ENCODE measurements at places on chromosomes 11 and 22.

DNA sequence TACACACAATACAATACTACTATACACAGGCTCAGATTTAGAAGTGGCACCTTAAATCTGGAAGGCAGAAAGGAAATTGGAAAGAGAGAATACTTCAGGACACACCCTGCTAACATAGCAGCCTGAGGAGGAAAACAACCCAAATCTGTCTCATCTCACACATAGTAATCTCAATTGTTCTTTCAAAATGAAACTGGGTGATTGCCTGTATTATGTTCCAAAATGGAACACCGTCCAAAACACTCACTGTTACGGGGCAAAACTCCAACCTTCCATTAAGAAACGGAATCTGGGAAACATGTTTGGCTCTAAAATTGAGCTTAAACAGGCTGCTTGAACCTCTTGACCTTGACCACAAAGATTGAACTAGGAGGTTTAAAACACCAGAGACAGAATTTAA is 572.6 kb downstream of the OPCML start:
- no peak for DNase-seq

DNA sequence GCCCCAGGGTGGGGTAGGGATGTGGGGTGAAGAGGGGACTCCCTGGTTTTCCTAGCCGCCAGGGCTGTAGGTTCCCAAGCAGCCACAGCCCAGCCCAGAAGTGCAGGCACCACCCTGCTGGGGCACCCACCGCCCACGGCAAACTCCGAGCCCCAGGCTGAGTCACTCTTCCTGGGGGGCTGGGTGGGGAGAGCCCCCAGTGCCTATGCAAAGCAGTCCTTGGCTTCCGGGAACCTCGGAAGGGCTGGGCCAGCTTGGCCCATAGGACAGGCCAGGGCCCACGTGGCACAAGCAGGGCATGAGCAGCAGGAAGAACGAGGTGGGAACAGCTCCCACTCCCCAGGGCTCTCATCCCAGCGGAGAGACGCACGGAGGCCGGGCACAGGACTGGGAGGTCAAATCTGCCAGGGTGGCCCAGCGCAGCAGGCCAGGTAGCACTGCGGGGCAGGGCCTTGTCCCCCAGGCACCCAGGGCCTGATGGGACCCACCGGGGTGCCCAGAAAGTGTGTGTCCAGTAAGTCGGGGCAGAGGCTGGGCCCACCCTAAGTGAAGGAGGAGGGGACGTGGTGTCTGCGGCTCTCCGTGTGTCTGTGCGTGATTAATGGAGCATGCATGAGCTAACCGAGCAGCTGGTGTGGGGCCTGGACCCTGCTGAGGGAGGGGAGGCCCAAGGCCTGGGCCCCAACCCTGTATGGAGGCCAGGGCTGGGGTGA is 4.6 kb upstream of the IL17REL start:
- no peak for DNase-seq

GRCh38 chr11:35289821-35290220 is 129.5 kb downstream of the SLC1A2 start:
- peak; percentile 76 for DNase-seq

DNA sequence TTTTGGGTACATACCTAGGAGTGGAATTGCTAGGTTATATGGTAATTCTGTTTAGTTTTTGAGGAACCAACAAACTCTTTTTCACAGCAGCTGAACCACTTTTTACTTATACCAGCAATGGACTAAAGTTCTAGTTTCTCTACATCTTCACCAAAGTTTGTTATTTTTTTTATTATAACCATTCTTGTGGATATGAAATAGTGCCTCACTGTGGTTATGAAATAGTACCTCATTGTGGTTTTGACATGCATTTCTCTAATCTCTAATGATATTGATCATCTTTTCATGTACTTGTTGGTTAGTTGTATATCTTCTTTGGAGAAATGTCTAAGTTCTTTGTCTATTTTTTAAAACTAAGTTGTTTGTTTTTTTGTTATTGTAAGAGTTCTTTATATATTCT is 27.2 kb downstream of the STIM1 start:
- no peak for DNase-seq

DNA sequence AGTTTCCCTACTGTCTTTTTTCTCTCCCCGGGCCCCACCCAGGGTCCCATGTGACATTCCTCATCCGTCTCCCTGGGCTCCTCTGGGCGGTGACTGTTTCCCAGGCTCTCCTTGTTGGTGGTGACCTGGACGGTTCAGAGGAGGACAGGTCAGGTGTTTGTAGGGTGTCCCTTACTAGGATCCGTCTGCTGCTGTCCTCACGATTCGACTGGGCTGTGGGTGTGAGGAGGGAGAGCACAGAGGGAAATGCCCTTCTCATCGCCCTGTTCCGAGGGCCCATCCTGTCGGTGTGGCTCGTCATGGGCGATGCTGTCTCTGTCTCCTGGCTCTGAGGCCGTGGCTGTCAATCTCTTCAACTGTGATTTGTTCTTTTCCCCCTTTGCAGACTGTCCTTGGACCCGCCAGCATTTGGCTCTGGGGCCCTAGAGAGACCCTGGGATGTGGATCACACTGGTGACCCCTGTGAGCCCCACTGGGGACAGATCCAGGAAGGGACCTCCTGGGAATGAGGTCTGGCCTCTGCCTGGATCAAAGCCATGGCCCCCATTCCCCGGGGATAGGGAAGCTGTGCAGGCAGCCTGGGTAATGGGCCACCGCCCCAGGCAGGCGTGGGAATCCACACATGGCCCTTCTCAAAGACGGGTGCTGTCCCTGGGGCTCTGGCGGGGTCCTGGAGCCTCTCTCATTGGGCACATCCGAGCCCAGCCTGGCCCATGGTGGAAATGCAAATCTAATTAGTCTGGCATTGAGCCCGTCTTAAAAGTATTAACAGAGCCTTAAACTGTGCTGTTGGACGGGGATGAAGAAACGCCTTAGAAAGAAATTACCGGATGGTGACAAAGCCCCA is 46.8 kb upstream of the KCNQ1OT1 start:
- no peak for DNase-seq

GRCh38 chr22:37708580-37709444 is 12.0 kb downstream of the TRIOBP start:
- no peak for DNase-seq

GRCh38 chr11:104663190-104664140 is 234.8 kb downstream of the CASP12 start:
- DNase-seq = no peak

DNA sequence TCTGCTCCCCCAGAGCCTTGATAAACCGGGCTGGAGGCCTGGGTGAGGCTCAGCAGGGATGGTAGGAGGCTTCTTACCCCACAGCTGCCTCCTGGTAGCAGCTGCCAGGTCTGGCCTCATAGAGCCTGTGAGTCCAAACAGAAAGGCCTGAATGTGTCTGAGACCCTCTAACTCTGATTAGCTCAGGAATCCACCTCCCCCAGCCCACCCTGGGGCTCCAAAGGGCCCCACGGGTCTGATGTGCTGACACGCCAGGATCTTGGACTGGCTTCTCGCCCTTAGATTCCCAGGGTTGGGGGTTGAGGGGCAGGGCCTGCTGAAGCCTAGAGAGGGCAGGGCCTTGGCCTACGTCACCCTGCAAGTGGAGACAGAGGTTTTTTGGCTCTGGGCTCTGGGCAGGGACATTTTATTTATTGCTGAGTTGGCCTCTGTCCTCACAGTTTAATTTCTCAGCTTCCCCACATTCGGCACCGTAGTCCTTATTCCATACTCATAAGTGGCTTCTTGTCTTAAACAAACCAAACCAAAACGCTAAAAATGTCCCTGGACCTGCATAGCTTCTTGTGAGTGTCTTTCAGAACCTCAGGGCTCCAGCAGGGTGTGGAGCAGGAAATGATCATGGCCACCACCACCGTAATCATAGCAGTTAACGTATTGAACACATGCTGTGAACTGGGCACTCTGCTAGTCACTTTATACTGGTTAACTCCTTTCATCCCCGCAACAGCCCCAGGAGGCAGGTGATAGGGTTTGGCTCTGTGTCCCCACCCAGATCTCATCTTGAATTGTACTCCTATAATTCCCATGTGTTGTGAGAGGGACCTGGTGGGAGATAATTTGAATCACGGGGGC is 25.1 kb downstream of the KIAA1671 start:
- DNase-seq = no peak

- no peak for DNase-seq
These were observed 86.5 kb upstream of the PPARA start for GRCh38 chr22:46063846-46064227.

DNA sequence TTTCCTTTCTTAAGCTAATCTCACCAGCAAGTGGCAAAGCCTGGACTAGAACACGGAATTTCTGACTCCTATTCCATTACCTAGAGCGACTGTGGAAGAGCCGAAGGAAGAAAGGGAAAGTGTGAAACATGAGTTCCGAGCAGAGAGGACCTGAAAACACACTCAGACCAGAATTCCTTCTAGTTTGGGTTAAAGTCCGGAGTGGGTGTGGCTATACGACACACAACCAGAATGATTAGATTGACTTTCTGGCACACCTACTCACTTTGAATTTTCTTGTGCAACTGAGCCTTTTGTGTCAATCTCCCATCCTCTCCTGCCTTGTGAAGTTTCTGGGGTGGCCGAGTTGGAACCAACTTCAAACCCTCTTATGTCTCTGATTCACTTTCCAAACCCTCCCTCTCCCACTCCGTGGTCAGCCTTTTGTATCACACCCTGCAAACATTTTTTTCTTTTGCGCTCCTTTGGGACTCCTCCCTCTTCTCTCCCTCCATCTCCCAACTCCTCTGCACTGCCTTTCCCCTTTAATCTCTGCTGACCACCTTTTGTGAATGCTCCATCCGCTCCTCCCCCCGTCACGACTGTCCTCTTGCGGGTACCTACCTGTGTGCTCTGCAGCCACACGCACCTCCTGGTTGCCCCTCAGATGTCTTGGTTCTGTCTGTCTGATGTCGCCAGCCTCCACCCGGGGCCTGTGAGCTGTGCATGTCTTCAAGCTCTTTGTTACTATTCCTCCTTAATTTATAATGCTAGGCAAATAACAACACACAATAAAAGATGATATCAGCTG is 86.3 kb upstream of the BLID start:
- no peak for DNase-seq

GRCh38 chr11:132910011-132910760 is 622.1 kb downstream of the OPCML start:
- no peak for DNase-seq

Measured in HS-27A (cell line).